A549 (cell line): ENCODE measurements at places on chromosomes 2 and 18.

- DNase-seq = no peak
Observed at GRCh38 chr2:177759443-177759842, 313.1 kb downstream of the PDE11A start.

- DNase-seq = no peak
Observed at GRCh38 chr2:226882606-226883005, 46.8 kb downstream of the RHBDD1 start.

GRCh38 chr2:223052548-223053483, 826 bp downstream of the KCNE4 start:
- peak; percentile 22 for DNase-seq

DNA sequence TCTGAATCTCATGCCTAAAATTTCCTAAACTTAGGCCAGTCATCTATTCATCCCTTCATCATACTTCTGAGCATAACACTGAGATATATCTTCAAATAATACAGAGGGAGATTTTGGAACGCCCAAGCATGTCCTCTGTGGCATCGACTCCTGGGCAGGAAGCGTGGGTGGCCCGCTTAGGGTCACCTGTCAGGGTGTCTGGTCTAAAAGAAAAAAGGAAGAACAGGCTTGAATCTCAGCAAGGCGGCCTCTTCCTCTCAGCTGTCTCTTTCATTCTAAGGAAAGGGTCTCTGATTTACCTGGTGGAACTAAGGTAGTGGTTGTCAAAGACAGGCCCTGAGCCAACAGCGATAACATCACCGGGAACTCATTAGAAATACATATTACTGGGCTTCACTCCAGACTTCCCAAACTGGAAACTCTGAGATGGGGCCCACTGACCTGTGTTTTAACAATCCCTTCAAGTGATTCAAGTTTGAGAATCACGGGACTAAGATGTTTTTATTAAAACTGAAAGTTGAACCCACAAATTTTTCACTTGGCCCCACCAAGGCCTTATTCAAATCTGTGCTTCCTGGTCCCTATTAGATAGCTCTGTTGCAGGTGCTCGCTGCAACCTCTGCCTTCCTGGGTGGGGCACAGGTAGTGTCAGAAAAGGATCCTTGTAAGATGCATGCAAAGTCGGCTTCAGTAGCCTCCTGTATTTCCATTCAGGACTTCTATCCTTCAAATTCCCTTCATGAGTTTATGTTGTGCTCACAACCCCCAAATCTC, 162.3 kb upstream of the CCDC68 start:
- no peak for DNase-seq

- DNase-seq = no peak
Observed at GRCh38 chr2:187951470-187952218, 340.0 kb upstream of the GULP1 start.

- DNase-seq = peak; percentile 26
Observed at GRCh38 chr2:19775838-19776237, 125.9 kb downstream of the TTC32 start.

DNA sequence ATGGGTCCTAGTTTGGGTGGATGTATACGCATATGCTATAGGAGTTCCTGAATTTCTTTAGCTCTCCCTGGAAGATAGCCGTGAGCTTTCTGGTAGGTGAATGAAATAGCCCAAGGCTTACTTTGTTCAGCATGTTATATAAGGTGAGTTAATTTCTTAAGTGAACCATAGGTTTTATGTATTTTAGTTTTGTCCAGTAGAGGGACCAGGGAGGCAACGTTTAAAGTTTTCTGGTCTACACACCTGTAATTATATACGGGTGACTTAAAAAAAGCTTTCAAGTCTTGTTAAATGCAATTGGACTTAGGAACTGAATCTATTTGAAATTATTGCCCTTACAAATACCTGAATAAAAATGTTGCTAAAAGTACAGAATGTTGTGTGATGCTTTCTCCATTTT, 402.5 kb upstream of the DDX18 start:
- no peak for DNase-seq

DNA sequence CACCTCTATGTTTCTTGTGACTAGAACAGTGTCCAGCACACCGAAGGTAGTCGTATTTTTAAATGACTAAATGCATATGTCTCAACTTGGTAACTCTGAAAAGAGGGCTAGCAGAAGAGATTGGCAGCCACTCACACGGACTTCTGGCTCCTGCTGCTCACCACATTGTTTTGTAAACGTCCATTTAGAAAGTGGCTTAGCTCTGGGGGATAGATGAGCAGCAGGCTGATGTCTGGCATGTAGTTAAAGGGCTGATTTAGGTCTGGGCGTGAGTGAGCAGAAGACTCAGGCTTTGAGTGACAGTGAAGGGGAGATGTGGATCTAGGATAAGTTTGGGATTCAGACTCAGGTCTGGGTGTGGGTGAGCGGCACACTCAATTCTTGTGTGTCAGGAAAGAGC, 372.9 kb upstream of the HS6ST1 start:
- DNase-seq = no peak

- DNase-seq = peak; percentile 98
Observed at GRCh38 chr2:20350753-20351554, at the start of gene PUM2. Gene PUM2 (minus strand): TSS chr2:20350844. CDS start chr2:20327360, 23,484 bp downstream.

- DNase-seq = no peak
Observed at GRCh38 chr2:237691029-237691907, 63.9 kb downstream of the LRRFIP1 start.

DNA sequence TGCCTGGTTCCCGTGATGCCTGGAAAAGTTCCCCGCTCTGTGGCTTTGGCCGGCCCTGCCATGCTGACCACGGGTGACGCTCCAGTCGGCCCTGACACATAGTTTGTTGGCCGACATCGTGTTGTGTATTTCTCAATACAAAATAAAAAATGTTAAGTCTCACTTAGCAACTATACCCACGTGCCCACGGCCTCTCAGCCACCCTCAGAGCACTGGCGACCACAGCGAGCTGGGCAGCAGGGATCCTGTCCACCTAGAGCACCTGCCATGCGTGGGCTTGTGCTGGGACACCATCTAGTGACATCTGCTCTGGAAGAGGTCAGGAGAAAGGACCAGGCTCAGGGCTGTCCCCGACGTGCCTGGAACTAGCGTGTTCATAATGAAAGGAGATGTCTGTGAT, 261.7 kb downstream of the HDAC4 start:
- DNase-seq = no peak

DNA sequence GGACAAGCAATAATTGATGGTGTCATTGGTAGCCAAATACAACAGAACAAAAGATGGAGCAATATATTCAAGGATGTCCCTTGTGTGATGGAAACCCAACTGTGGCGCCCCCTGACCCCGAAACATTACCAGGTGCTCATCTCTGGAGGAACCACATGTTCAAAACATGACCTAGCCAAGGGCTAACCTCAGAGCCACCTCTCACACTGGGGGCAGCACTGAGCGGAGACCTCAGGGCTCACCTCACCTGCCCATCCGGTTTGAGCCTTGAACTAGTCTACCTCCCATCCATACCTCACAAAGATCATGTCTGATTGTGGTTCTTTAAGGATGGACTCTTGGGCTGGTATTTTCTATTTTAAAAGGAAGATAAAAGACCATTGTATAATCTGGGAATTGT, 314.4 kb upstream of the CDH7 start:
- no peak for DNase-seq

DNA sequence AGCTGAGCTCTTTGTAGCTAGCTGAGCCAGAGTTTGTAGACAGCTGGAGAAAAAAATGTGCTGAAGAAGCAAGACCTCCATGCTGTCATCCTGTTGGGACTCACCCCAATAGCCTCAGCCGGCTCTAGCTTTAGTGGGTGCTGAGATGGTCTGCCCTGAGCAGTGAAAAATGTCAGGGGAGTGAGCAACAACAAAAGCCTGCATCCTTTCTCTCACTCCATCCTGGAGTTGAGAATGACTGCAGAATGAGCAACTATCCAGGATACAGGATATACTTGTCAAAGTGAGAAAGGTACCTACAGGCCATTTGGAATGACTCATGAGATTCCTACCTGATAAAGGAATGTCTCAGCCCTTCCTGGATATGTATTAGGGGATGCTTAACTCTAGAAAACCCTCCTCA, 146.1 kb upstream of the DLX2 start:
- DNase-seq = no peak

DNA sequence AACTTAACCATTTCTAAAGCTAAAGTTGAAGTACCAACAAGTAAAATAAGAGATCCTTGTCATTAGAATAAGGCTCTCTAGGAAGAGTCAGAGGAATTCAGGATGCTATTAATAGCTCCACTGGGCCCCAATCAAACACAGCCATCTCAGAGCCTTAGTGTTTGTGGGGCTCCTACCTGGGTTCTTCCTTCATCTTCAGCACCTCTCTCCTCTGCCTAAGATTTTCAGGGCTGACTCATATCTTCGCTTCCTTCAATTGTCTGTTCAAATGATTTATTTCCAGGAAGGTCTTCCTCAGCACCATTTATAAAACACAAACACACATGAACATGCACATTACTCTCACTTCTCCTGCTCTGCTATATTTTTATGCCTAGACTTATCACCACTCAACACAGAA, 119.5 kb downstream of the COL6A3 start:
- DNase-seq = no peak

DNA sequence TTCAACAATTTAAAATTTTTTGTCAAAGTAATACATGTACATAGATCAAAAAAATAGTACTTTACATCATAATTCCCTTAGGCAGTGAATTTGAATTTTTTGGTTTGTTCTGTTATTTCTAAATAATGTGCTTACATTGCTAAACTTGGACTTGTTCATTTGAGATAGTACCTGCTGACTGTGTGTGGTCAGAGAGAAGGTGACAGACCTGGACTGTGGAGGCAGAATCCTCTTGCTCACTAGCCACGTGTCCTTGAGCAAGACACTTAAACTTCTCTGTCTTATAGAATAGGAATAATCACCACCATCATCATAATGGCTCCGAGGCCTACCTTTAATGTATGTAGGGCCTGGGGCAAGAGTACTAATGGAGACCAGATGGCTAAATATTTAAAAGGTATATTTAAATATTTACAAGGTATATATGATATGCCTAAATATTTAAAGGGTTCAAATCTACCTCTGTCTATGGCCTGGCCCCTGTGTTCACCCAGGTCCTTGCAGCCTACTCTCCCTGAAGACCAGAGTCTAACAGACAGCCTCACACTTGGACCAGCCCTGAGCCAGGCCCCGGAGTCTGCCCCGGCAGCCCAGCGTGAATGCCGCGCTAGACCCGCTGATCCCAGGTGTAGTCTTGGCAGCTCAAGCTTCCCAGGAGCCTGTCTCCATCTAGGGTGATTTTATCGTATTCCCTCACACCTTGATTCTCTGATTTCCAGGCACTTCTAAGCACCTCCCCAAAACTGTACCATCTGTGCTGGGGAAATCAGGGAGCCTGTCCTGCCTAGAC, 33.5 kb downstream of the ZNF532 start:
- DNase-seq = no peak
